NCI-H2227 treated with DMSO at 0.1 percent for 48 hours (cell line): ENCODE measurements at places on chromosomes 12 and 14.

DNA sequence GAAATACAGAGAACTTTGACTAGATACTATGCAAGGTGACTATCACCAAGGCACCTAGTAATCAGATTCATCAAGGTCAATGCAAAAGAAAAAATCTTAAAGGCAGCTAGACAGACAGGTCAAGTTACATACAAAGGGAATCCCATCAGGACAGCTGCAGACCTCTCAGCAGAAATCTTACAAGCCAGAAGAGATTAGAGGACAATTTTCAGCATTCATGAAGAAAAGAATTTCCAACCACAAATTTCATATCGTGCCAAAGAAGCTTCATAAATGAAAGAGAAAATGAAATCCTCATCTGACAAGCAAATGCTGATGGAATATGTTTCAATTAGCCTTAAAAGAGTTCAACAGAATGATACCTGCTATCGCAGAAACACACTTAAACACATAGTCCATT, 913.7 kb downstream of the RPS29 start:
- no peak for DNase-seq

GRCh38 chr14:72776701-72777261, 117.1 kb downstream of the DPF3 start:
- no peak for DNase-seq

GRCh38 chr14:76490735-76491134, 114.8 kb downstream of the ESRRB start:
- DNase-seq, result no peak

DNA sequence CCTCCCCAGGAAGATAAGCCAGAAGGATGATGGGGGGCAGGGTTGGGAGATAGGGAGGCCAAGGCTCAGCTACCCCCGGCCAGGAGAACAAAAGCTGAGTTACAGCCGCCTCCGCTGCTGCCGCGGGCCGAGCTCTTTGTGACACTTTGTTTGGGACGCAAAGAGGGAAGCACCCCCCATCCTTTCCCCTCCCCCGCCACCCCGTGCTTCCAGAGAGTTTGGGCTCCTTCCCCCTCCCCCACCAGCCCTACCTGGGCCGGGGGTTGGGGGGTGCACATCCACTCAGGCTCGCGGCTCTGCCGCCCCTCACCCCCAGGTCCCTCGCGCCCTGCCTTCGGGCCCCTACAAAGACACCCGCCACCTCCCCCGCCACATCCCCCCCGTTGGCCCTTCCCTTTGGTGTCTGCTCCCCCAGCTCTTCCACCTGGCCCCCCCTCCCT, 799 bp downstream of the ZNF219 start:
- DNase-seq, result no peak

DNA sequence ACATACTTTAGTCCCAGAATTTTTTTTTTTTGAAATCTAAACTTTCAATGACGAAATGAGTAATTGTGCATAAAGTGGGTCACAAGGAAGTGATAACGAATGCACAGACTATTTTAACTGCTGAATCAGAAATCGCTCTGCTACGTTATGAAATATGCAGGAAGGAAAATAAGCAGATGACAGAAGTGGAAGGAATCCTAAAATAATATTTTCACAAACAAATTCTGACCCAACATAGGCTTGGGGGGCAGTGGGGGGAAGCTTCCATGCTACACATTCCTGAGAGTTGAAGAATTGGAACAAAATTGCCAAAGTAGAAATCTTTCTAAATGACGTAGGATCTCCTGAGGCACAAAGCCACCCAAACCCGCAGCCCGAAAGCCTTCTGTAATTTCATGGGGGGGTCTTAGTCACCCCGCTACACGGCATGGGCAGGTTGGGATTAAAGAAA, 89.6 kb downstream of the ARF6 start:
- no peak for DNase-seq

DNA sequence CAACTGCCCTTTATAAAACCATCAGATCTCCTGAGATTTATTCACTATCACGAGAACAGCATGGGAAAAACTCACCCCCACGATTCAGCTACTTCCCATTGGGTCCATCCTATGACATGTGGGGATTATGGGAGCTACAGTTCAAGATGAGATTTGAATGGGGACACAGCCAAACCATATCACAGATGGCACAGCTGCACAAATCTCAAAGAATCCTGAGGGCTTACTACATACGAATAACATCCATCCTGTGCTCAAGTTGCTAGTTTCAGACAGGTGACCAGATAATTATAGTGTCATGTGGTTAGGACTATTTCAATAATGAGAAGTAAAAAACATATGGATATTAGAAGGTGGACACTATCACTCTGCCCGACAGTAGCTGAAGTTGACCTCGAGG, 211.2 kb downstream of the NUAK1 start:
- no peak for DNase-seq

GRCh38 chr12:6942331-6942665, 1.3 kb upstream of the RNU7-1 start:
- no peak for DNase-seq

DNA sequence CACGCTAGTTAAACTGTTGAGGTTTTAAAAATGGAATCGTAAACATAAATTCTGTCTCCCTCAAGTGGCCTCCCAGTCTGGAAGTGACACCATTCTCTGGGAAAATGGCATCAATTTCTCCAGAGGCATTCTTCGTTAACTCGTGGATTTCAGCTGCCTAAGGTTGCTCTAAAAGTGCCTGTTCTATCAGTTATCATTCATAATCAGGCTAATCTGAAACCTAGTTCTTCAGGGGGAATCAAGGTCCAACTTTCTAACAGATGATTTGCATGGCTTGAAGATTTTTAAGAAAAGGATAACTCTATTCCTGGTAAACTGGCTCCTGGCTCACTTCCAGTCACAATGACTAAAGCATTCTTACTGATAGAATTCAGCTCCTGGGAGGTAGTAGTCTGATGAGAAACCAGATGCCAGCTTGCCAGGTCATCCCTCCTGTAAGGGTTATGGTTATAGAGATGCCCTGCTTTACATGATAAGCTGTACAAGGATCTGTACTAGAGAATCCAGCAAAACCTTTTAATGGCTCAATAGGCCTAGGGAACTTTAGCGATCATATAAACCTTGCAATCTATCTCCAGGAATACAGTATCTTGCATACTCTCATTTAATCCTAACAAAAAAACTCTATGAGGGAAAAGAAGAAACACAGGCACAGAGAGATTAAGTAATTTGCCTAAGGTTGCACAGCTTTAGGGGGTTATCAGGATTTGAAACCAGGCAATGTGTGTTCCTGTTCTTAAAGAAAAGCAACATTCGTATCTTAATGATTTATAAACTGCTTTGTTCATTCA, 1.5 kb downstream of the L3HYPDH start:
- no peak for DNase-seq

GRCh38 chr12:64528616-64529015, 76.7 kb downstream of the TBK1 start:
- DNase-seq, result no peak

DNA sequence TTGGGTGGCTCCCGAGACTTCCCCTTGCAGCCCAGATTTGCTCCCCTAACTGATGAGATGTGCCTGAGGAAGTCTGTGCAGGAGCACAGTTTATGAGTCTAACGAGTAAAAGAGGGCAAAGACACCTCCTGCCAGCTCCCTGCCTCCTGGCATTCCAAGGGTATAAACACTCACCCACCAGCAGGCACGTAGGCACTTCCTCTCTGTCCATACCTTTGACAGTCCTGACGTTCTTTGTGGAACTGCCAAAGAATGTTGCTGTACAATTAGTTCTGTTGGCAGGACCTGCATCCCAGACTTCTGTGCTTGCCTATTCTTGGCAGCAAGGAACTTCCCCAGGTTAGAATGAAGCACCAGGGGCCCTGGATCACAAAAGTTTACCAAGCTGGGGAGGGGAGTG, 889.3 kb downstream of the BCL11B start:
- DNase-seq, result no peak

GRCh38 chr12:108123402-108123801, 5.7 kb upstream of the WSCD2 start:
- no peak for DNase-seq

DNA sequence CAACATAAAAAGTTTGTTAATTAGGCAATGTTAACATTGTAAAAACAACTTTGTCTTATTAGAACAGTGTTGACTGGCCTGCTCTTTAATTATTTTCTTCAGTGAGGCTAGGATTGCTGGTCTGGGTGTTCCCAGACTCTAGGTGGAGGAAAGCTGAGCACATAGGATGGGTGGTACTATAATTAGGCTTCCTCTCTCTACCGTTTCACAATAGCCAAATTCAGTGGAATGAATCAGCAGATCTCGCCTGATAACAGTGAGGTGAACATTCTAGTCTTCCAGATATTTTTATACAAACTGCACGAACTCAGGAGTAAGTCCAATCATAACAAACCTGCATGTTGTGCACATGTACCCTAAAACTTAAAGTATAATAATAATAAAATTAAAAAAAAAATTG, 11.9 kb downstream of the PTGDR start:
- no peak for DNase-seq

GRCh38 chr12:132270969-132271754, 58.2 kb downstream of the GALNT9 start:
- no peak for DNase-seq

DNA sequence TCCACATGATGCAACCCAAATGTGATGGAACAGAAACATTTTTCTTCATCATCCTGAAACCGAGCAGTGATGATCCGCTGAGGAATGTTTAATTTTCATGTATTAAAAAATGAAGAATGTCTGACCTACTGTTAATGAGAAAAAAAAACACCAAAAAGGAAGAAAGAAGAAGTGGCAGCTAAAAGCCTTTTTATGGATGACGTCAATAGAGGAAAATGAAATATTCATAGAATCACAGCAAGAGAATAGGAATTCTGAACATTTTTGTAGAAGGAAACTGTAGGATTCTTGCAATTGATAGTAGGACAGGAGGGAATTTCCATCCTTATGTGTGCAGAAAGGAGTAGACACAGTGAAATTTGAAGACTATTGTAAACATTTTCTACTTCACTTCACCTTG, 112.9 kb downstream of the PRKCH start:
- DNase-seq, result no peak

GRCh38 chr12:95784915-95785314, 5.6 kb downstream of the NTN4 start:
- no peak for DNase-seq

DNA sequence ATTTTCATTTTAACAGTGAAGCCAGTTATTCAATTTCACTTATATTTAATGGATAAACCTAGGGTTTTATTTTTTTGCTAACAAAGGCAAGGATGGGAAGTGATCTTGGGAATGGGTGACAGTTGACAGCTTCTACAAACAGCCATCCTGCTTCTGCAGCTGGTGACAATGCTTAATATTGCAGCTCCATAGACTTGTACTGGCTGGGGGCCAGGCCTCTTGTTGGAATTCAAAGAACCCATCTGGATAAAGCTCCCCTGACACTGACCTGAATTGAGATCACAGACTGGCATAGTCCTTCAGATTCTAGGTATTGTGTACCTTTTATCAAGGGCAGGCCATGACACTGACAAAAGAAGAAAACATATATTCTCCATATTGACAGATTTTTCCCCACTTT, 664.6 kb upstream of the FOXG1 start:
- DNase-seq, result peak; percentile 54

DNA sequence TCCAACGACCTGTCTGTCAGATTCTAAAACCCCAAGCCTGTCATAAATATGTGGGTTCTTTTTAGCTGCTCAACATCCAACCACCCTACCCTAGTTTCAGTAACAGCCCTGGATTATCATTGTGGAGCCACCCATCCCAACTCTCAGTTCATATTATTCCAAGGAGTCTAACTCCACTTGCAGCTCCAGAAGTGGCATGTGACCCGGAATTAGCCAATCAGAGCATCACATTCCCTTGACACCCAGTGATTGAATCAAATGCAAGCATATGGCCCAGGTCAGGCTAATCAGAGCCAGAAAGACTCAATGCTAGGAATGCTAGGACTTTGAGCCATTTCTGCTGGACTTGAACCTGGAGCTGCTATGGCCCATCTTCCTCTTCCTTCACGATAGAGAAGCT, 17.1 kb upstream of the HSP90B1 start:
- no peak for DNase-seq

DNA sequence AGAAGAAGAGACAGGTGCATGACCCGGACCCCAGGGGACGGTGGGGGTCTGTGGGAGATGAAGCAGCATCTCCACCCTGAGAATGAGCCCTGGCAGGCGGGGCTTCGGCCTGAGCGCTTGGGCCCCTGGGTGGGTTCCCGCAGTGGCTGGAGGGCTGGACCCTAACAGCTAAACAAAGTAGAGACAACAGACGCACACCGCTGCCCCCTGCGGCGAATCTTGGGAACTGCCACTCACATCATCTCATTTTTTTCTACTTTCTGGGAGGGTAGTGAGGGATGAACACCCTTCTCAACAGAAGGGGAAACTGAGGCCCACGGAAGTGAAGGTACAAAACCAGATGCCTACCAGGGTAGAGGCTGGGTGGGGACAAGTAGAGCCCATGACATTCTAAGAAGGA, 104.7 kb downstream of the RFLNA start:
- no peak for DNase-seq

- DNase-seq, result no peak
Observed at GRCh38 chr14:93991212-93991611, 5.9 kb upstream of the CCDC197 start.

- no peak for DNase-seq
Observed at GRCh38 chr12:111482462-111482861, 76.7 kb downstream of the SH2B3 start.

GRCh38 chr14:96455588-96455987, 46.6 kb upstream of the PAPOLA start:
- DNase-seq, result no peak

GRCh38 chr12:30985814-30986452, 59.4 kb downstream of the TSPAN11 start:
- no peak for DNase-seq

DNA sequence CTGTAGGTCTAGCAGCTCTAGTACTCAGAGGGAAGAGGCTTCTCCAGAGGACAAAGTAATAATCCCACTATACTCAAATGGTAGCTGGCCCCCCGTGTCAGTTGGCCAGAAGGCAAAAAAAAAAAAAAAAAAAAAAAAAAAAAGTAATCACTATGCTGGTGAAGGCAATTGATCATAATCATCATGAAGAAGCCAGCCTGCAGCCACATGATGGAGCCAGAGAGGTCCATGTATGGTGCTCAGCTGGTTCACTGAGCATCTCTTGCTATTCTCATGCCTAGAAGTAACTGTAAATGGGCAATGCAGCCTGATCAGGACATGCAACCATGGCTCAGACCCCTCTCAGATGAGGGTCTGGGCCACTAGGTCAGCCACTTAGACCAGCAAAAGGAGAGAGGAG, 378.8 kb downstream of the MED13L start:
- no peak for DNase-seq

DNA sequence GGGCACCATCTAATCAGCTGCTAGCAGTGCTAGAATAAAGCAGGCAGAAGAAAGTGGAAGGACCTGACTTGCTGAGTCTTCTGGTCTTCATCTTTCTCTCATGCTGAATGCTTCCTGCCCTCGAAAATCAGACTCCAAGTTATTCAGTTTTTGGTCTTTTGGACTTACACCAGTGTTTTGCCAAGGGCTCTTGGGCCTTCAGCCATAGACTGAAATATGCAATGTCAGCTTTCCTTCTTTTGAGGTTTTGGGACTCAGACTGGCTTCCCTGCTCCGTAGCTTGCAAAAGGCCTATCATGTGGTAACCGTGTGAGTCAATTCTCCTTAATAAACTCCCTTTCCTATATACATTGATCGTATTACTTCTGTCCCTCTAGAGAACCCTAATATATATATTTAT, 159.3 kb downstream of the SLCO1B3 start:
- no peak for DNase-seq
